Cortex of kidney (tissue), 1 donor: ENCODE measurements at places on chromosomes 1 and 21.

GRCh38 chr1:86811142-86811924 is 102.6 kb downstream of the SELENOF start:
- DNase-seq: no peak

GRCh38 chr1:31815752-31816500 is at the start of gene SPOCD1:
Gene SPOCD1, minus strand, starts transcription at chr1:31816022. Its CDS starts 689 bp downstream, at chr1:31815333.
- no peak for DNase-seq

DNA sequence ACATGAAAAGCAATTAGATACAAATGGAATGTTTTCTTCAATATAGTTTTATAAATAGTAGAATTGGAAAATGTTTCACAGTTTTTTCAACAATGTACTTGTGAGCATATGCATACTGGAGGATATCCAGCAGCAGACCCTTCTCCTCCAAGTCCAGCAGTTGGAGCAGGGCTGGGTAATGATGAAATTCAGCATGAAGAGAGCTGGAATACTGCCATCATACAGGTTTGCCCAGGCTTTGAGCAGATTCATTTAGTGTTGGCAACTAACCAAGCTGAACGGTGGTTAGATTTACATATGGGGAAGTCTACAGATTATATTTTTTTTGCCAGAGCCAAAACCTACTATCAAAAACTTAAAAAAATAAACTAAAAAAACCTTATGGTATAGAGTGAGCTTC is 38.3 kb downstream of the WDR3 start:
- no peak for DNase-seq

- DNase-seq: no peak
These were observed 435.7 kb upstream of the VAMP3 start for GRCh38 chr1:7335224-7335879.

- DNase-seq: no peak
These were observed 93.9 kb upstream of the PPM1J start for GRCh38 chr1:112808861-112809684.

DNA sequence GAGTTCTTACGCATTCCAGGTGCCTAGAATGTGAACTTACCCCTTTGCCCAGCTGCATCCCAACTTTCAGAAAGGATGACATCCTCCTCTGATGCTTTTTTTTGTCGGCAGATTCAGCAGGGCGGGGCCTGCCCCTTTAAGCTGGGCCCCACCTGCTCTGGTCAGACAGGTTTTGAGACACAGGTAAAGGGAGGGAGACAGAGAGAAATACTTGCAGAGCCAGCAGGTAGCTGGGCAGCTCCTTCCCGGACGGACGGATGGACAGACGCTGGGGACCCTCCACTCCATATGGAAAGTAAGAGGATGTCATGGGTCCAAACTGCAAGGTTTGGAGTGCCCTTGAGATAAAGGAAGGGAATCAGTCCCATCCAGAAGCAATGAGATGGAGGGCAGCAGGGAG is at the start of gene TMEM79:
TSS of gene TMEM79 (plus strand) at position 214 of the 400 bp plus-strand sequence. CDS start 902 bp downstream, outside the sequence.
- DNase-seq: no peak

- DNase-seq: no peak
These were observed 11.4 kb upstream of the MNDA start for GRCh38 chr1:158819461-158820443.

DNA sequence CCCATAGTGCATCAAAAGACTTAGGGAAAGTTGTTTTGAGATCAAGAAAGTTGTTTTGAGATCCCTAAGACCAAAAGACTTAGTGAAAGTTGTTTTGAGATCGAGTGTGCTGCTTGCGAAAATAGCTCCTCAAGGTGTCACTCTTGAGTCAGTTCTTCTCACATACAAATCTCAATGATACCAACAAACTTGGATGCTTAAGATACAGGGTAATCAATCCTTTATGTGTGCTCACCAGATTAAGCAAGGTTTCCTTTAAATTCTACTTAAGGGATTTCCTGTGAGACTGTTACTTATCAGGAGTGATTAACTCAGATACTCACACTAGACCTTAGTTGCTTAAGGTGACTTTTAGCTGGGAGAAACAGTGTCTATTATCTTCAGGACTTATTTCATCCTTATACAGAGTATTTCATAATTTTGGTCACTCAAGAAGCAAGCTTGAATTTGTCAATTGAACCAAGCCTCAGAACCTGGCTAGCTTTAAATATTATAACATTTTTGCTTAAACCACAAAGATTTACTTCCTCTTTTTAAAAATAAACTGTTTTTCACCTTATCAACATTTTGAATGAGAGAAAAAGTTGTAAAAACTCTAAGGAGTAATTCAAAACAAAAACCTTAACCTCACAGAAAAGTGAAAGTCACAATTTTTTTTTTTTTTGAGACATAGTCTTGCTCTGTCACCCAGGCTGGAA is 8.0 kb upstream of the RLF start:
- DNase-seq: no peak

GRCh38 chr1:29851691-29852090 is 615.4 kb downstream of the PTPRU start:
- DNase-seq: no peak

DNA sequence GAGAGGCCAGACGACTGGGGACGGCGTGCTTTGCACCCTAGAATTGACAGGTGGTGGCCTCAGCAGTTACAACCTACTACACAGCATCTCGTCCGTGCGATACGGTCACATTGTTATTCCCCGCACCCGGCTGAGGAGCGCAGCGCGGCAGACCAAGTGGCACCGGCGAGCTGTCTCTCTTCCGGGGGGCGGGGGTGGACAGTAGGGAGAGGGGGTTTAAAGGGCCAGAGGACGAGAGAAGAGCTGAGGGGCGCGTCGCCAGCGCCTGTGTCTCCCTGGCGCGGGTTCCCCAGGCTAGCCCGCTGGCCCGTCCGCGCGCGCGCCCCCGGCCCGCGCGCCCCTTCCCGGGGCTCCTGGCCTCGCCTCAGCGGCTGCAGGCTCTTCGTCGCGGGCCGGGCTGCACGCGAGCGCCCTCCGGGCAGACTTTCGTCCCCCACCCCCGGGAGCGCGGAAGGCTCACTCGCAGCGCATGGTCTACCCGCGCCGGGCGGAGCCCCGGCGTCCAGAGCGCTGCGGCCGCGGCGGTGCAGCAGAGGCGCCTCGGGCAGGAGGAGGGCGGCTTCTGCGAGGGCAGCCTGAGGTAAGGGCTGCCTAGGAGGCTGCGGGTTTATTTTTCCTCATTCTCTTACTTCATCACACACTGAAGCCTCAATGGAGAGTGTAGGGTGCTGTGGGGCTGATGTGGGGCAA is at the start of gene PDE4B:
TSS of gene PDE4B (plus strand) at position 227 of the 690 bp plus-strand sequence.
- no peak for DNase-seq

- no peak for DNase-seq
These were observed 208.8 kb downstream of the FOXD2 start for GRCh38 chr1:47646676-47647075.

- DNase-seq: no peak
These were observed 12.3 kb upstream of the LRRC8C start for GRCh38 chr1:89620664-89621063.

GRCh38 chr21:14977814-14978213 is 87.0 kb downstream of the NRIP1 start:
- DNase-seq: no peak
